ENCODE measurements at places on chromosomes 5 and 9.

DNA sequence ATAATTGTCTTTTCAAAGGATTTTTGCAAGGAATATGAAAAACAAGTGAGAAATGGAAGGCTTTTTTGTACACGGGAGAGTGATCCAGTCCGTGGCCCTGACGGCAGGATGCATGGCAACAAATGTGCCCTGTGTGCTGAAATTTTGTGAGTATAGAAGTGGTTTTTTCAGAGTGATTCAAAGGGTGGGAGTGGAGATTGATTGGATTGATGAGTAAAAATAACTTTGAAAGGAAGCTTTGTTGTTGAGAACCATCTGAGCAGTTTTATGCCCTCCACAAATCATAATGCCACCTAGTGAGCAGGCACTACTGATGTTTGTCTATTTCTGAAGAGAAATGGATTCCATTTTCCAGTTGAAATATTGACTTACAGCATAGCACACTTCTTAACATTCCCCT is 30.6 kb downstream of the SPINK5 start:
- no peak for DNase-seq

DNA sequence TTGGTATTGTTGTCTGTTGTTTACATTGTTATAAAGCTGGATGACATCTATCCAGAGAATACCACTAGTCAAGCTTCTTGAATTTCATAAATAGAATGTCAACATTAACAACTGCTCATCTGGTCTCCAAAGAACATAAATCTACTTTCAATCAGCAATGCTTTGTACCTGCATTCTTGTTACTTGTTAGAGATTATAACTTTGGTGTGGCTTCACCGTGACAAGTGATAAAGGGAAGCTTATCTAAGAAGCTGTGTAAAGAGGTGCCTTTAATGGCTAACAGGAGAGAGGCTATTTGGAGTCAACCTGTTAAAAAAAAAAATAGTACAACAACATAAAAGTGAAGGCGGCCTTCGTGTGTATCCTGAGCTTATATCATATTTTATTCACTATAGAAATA is 41.8 kb downstream of the MUSK start:
- DNase-seq: no peak

DNA sequence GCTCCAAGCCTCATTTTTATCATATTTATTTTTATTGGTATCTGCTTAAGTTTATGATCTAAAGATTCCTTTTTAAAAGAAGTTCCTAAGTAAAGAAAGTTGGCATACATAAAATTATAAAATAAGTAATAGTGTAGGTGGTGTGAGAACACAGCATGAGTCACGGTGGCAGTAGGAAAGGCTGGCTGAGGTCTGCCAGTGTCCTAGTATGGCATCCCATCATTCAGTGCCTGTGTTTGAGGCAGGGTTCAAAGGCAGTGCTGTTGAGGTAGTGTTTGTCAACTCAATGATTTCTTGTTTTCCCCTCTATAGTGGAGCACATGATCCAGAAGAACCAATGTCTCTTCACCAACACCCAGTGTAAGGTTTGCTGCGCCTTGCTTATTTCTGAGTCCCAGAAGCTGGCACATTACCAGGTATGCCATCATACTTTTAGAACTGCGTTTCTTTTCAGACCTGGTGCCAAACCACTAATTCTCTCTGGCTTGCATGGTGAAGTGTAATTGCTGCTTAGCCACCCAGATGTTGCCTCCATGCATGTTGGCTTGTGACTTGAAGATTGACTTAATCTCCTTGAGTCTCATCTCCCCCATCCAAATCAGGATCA is 18.4 kb downstream of the ZNF346 start:
- DNase-seq: no peak

- no peak for DNase-seq
Observed at GRCh38 chr5:21244982-21245381, 1257.0 kb upstream of the CDH18 start.

DNA sequence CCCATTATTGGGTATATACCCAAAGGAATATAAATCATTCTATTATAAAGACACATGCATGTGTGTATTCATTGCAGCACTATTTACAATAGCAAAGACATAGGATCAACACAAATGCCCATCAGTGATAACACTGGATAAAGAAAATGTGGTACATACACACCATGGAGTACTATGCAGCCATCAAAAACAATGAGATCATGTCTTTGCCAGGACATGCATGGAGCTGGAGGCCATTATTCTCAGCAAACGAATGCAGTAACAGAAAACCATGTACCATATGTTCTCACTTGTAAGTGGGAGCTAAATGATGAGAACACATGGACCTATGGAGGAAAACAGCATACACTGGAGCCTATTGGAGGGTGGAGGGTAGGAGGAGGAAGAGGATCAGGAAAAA is 402.4 kb downstream of the CSNK1G3 start:
- DNase-seq: no peak

Measured in stimulated activated CD4-positive, alpha-beta T cell treated with anti-CD3 and anti-CD28 coated beads, Interleukin-1b, Interleukin-23, amount 100 ng/mL, for 1 hour (primary cell).